Aortic smooth muscle cell (primary cell): ENCODE measurements at places on chromosomes 12 and 14. TPM values are rescaled to one million over a fixed set of nuclear protein-coding genes. Genes with fewer than 3 reads are reported as not detected.

The ACSS3 gene
- total RNA-seq, result 27.7 and 33.6 TPM in 2 replicates

The DIO2 gene
- total RNA-seq, result 47.3 and 161 TPM in 2 replicates

The IAPP gene
- not detected in 2 replicates for total RNA-seq

The KIF26A gene
- total RNA-seq, result 0.06 and 0.40 TPM in 2 replicates

The STYK1 gene
- total RNA-seq, result 0.40 and 0.56 TPM in 2 replicates

The RHEBL1 gene
- 0.19 and 0.40 TPM in 2 replicates for total RNA-seq

The RPS6KA5 gene
- 1.6 and 2.3 TPM in 2 replicates for total RNA-seq

The TAS2R31 gene
- 2.2 and 3.9 TPM in 2 replicates for total RNA-seq
